AG08396 (cell line): ENCODE measurements at places on chromosomes 1 and 21.

DNA sequence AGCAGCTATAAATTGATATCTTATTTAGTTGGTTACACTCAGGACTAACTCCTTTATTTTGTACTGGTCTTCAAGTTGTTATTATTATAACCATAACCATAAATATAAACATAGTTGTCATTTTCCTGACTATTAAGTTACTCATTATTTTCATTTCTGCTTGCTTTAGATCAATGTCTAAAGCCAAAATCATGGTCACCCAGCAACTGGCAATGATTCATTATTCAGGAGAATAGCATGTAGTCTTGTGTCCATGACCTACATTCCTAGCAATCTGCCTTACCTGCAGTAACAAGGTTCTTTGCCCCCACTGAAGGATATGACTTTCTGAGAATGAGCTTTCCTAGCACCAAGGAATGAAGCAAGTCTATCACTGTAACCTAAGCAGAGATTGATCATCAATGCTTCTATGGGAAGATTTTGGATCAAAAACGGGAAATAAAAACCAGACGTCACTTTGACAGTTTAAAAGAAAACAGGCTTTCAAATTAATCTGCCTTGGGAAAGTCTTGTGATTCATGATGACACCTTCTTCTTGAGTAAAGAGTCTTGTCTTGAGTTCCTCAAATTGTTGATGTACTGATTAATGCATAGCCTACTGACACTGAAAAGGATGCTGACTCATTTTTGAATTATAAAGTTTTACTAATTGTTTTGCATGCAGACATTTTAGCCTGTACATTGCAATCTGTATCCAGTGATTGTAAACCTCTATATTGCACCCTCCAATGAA is 203.3 kb upstream of the IVNS1ABP start:
- DNase-seq, result no peak

- DNase-seq, result no peak
Observed at GRCh38 chr1:183353597-183353996, 64.6 kb downstream of the NMNAT2 start.

- no peak for DNase-seq
Observed at GRCh38 chr21:34204481-34205439, 131.4 kb downstream of the MRPS6 start.

GRCh38 chr1:3795453-3796214 is 664 bp downstream of the LRRC47 start:
- no peak for DNase-seq

DNA sequence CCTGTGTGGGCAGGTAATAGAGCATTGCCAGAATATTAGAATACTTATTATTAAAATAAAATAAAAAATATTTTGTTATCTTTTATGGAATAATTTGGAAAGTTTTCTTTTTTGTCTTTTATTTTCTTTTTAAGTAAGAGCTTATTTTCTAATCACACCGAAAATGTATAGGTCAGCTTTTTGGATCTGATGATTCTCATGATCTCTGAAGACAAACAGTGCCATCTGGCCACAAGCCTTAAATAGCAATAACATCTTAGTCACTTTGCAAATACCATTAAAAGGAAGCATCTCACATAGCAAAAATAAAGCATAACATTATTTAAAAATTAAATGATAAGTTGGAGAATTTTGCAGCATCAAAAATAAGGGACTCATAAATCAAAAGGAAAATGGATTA is 213.8 kb downstream of the PLA2G4A start:
- no peak for DNase-seq

GRCh38 chr1:203252678-203253077 is 23.2 kb upstream of the CHIT1 start:
- no peak for DNase-seq

DNA sequence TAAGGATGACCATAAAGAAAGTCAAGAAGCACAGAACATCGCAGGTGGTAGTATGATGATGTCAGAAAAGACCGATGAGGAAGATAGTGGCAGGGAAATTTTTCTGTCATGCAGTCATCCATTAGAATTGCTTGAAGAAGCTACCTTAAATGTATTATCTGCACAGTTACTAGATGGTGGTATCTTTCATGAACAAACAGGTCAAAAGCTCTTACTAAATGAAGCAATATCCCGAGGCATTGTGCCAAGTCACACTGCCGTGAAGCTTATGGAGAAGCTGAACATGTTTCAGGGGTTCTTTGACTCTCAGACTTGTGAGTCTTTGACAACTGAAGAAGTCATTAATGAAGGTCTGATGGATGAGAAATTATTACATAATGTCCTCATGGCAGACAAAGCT is 128.8 kb downstream of the MACF1 start:
- no peak for DNase-seq

GRCh38 chr1:193539731-193540459 is 353.5 kb upstream of the B3GALT2 start:
- DNase-seq, result no peak
